ENCODE measurements at places on chromosomes 11 and 22.

- no peak for DNase-seq
Observed at GRCh38 chr22:45644714-45645113, 26.9 kb upstream of the ATXN10 start.

- DNase-seq: no peak
Observed at GRCh38 chr11:64687643-64688533, 35.1 kb downstream of the NRXN2 start.

GRCh38 chr22:37054600-37055365, 3.2 kb downstream of the KCTD17 start:
- DNase-seq: no peak

DNA sequence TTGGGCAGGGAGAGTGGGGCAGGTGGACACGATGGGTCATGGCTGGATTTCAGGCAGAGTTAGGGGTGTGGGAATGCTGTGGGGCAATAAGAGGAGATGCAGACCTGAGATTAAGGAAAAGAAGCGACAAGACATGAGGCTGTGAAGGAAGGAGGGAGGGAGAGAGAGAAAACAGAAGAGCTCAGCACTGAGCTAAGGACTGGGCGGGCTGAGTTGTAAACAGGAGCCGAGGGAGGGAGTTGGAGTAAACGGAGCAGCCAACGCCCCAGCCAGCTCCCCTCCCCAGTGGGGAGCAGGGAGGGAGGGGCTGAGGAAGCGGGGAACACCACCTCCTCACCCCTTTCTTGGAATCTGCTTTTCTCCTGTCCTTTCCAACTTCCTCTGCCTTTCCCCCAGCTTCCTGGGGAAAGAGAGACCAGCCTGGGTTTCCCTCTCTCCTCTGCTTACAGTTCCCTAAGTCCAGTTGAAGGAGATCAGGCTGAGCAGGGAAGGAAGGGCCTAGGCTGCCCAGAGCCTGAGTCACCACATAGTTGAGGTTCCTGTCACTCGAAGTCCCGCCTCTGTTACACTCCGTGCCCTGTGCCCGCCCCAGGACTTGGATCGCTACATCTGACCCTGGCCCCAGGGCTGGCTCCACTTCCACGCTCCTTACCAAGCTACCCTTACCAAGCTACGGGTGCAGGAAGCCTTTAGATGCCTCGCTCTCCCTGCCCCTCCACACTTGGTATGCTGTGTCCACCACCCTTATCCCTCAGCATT, 6.7 kb upstream of the AHNAK start:
- DNase-seq: no peak

- DNase-seq: no peak
Observed at GRCh38 chr11:31761636-31762035, 49.5 kb downstream of the PAX6 start.

- no peak for DNase-seq
Observed at GRCh38 chr11:31433851-31434250, 64.2 kb downstream of the DNAJC24 start.

GRCh38 chr11:60720460-60720859, 4.1 kb upstream of the MS4A18 start:
- no peak for DNase-seq

DNA sequence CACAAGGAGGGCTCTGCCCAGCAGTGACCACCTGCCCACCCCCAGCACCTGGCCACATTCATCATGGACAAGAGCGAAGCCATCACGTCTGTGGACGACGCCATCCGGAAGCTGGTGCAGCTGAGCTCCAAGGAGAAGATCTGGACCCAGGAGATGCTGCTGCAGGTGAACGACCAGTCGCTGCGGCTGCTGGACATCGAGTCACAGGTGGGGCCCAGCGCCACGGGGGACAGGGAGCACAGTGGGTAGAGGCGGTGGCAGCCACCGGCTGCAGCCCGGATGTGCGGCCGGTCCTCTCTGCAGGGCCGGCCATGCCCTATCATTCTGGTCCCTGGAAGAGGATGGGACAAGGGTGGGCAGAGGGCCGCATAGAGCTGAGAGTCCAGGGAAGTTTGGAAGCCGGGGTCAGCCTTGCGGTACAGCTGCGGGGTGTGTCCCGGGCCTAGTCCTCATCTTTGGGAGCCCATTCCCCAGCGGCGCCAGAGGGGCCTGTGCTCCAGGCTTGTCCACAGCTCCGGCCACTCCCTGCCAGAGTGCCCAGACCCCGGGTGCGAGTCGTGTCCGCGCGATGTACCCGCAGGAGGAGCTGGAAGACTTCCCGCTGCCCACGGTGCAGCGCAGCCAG, 14.1 kb downstream of the EPS8L2 start:
- no peak for DNase-seq

DNA sequence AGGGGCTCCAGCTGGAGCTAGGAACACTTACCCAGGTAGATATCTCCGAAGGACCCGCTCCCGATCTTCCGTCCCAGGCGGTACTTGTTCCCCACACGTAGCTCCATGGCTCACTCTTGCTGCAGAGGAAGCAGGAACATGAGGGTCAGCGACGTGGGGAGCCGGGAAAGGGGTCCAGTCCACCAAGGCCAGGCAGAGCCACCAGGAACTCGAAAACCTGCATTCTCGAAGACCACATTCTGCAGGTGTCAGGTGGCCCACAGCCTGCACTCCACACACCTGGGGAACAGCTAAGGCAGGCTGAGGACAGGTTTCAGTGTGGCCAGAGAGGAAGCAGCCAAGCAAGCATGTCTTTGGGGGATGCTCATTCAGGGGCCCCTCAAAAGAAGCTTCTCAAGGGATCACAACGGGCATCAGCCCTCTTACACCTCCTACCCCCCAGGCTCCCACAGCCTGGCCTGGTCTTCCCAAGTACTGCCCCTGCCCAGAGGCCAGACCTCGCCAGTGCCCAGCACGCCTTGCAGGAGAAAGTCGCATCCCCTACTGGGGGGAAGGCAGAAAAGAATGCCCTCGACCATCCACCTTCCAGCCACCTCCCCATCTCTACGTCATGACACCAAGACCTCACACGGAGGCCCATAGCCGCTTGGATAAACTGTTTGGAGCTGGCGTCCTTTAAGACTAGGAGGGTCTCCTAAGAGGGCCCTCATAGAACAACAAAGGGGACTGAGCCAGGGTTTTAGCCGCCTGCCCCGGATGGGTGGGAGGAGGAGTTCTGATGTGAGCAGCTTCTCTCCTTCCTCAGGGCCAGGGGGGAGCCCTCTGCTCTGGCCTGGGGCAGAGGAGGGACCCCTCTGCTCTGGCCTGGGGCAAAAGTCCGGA, 2.9 kb downstream of the CSNK1E start:
- DNase-seq: no peak

DNA sequence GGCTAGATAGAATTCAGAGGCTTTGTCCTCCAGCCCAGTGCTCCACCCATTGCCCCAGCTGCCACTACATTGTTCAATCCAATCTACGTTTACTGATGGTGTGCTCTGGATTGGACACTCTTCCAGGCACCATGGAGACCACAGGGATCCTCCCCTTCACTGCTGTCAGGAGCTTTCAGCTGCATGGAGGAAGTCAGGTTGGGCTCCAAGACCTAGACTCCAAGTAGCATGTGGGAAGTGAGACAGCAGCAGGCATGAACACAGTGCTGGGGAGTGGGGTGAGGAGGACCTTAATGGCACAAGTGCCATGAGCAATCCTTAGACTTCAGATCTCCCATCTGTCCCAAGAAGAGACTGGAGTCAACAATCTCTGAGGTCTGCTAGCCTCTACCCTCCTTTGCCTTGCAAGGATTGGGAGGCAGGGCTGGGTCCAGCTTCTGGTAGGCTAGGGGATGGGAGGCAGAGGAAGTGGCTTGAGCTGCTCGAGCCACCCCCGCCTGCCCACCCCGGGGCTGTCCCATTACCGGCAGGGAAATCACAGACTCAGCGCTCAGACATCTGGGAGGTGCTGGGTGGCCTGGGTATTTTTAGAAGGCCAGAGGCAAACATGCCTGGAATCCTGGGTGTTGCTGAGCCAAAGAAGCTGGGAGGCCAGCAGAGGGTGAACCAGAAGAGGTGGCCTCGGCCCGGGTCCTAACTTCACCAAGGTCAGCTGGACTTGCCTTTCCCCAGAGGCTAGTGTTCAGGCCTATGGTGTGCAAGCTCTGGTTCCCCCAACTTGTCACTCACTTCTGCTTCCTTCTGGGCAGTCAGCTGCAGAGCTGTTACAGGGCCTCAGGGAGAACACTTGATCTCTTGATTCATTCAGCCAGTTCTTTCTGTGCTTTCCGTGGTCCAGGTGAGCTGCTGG, 15.2 kb upstream of the FCHSD2 start:
- DNase-seq: no peak

- no peak for DNase-seq
Observed at GRCh38 chr22:31193092-31193491, 19.0 kb upstream of the LIMK2 start.

DNA sequence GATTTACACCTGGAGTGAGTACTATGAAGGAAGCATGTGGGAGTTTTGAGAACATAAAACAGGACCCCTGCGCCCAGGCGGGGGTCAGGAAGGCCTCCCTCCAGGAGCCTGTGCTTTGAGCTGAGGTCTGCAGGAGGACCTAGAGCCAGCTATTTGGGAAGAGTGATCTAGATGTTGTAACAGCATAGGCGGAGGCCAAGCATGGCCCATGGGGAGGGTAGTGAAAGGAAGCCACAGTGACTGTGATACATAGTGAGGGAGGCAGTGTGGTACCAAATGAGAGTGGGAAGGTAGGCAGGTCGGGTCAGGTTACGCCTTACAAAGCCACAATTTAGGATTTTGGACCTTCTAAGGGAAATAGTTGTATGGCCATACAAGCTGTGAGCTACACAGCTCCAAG, 147.5 kb downstream of the PARVA start:
- no peak for DNase-seq

GRCh38 chr22:27381960-27382742, 419.4 kb downstream of the MN1 start:
- DNase-seq: no peak

GRCh38 chr11:87114093-87114492, 76.4 kb downstream of the TMEM135 start:
- DNase-seq: no peak

DNA sequence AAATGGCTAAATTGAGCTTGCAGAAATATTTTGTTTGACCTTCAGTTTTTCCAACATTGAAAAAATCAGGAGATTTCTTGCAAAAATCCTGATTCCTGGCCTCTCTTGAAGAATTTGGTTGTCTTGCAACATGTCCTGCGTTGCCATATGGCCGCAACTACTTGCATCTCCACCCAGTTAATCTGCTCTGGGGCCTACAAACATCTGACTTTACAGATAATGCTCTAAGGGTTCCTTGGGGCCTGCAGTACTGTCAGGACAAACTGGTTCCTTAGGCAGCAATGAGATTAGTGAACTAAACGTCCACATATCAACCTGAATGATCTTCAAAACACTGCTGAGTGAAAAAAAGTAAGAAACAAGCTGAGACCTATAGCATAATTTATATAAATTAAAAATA, 36.6 kb upstream of the FEZ1 start:
- DNase-seq: no peak

GRCh38 chr11:66150140-66150539, 80.1 kb downstream of the PACS1 start:
- no peak for DNase-seq

GRCh38 chr11:15157606-15158137, 42.9 kb downstream of the INSC start:
- DNase-seq: no peak

DNA sequence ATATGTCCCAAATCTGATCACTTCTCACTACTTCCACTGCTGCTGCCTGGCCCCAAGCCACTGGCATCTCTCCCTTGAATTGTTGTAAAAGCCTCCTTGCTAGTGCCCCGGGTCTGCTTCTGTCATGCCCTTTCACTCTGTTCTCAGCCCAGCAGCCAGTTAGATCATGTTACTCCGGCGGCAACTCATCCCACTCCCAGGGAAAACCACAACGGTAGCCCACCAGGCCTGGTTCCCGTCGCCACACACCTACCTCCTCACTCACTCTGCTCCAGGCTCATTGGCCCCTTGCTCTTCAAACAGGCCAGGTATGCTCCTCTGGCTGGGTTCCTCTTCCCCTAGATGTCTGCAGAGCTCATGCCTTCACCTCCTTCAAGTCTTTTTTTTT, 3.8 kb upstream of the MARK2 start:
- DNase-seq: no peak

- DNase-seq: no peak
Observed at GRCh38 chr11:65491163-65491465, 7.7 kb upstream of the MALAT1 start.

GRCh38 chr11:26963764-26964163, 30.1 kb upstream of the FIBIN start:
- no peak for DNase-seq

GRCh38 chr22:19291580-19292457, at the start of gene CLTCL1:
Gene CLTCL1, minus strand, starts transcription at chr22:19291719. Its CDS starts 78 bp downstream, at chr22:19291641.
- DNase-seq: no peak

DNA sequence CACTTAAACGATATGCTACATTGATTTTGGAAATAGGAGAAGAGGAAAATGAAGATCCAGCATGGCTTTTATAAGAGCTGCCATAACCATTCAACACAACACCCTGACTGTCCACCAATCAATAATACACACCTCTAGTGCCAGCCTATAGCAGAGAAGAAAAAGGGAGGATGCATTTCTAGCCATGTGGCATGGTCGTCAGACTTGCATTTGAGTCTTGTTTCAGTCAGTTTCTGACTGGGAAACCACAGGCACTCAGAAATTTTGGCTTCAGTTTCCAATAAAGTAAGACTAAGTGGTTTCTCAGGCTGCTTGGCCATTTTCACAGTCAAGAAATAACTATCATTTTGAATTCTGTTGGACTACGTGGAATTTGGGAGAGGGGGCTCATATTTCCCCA, 523.5 kb upstream of the LRRC4C start:
- no peak for DNase-seq

DNA sequence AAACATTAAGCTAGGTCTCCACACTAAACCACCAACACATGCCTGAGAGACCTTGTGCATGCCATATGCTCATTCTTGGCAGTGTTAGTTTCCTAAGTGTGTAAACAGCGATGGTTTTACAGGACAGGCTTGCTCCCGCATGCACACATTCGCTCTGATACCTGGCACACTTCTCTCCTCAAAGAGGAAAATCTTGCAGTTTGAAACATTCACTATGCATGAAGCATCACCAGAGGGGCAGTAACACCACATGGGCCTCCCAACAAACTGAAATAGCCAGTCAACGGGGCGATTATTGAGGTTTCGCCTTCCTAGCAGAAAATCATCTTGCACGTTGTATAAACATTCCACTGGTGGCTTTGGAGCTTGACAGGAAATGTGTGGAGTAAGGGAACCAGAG, 52.6 kb downstream of the ABTB2 start:
- DNase-seq: no peak

GRCh38 chr11:77510095-77510494, 36.2 kb upstream of the PAK1 start:
- no peak for DNase-seq

- no peak for DNase-seq
Observed at GRCh38 chr11:25515576-25515975, 816.4 kb upstream of the ANO3 start.

GRCh38 chr11:110901441-110901840, 189.2 kb upstream of the ARHGAP20 start:
- DNase-seq: no peak

GRCh38 chr22:37045958-37046357, 5.6 kb upstream of the KCTD17 start:
- no peak for DNase-seq

All from NCI-H1048 (cell line).